ENCODE measurements at places on chromosomes 5 and 9.

GRCh38 chr5:111398013-111398412, 114.3 kb downstream of the STARD4 start:
- DNase-seq = no peak

DNA sequence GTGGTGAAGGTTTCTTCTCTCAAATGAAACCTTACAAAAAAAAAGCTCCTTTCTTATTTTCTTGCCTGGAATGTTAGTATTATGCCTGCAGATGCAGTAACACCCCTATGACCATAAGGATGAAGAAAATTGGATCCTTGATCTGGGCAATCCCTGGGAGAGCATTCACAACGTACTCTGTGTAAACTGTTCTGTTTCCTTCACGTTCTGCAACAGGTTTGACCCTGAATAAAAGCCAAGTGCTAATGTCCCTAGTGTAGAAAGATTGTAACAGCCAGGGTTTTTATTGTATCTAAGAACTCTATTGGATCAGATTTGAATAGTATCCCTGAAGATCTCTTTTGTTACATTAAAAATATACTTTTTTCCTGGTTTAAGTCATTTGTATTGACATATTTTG, 1639.6 kb upstream of the ACO1 start:
- no peak for DNase-seq

DNA sequence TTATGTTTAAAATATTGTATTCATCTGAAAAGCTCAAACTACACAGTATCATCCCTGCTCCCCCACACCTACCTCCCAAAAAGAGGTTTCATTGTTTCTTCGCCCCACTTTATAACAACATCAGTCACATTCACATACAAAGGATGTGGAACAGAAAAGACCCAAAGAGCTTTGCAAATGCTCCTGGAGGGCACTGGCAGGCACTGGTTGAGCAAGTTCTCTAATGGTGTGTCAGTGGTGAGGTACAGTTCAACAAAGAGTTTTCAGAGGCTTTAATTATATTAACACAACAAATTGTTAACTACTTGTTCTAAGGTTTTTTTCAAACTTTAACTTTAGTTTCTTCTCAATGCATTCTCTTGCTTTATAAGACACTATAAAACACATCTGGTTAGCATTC, 54.1 kb upstream of the ECM2 start:
- DNase-seq = no peak

DNA sequence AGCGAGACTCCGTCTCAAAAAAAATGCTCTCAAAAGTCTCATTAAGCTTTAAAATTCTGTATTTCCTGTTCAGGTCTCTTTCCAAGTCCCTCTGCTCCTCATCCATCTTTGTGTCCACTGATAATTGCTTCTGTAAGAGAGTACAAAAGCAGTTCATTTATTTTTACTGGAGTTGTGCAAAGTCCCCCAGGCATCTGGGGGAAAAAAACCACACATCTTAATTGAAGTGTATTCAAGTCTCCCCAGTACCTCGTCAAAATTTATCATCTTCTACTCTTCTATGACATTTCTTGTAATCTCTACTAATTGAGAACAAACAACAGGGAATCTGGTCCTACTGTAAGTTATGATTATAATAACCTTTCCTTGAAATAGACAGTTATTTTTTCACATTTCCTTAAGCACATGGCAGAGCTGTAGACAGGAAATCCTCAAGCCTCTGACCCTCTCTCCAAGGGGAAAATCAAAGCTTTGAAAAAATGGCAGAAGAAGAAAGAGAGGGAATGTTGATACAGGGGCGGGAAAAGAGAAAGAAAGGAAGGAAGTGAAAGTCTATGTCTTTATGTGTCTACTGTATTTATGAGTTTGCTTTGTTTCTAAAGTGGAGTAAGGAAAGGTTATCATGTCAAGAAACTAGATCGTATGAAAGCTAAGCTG, 51.5 kb downstream of the RAI14 start:
- DNase-seq = no peak

- no peak for DNase-seq
These were observed 406.6 kb upstream of the TLE4 start for GRCh38 chr9:79165020-79165780.

DNA sequence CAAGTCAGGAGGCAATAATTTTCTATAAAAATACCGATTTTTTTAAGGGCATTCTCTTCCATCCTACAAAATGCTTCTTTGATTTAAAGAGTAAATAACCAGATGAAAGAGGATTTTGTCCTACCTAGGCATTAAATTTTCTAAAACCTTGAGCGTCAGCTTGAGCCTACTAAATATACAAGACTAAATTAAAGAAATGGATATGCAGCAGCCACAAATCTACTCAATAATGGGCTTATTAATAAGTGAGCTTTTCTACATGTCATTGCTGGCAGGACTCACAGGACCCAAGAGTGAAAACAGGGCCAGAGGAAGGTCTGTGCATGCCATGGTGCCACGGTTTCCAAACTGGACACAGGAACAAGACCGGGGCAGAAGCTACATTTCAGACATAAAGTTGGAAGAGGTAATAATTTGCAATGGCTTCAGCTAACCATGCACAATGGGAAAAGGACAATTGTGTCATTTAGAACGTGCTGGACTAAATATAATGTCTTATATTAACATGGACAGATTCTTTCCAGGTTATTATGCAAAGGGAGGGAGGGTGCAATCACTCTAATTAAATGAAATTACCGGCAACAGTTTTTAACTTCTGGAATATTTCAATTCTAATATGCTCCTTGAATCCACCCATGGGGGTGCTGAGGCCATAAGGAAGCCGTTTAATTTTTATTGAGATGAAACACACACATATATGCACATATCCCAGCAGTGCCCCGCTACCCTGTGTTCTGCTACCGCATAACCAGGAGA, 5.2 kb downstream of the WHRN start:
- DNase-seq = no peak

DNA sequence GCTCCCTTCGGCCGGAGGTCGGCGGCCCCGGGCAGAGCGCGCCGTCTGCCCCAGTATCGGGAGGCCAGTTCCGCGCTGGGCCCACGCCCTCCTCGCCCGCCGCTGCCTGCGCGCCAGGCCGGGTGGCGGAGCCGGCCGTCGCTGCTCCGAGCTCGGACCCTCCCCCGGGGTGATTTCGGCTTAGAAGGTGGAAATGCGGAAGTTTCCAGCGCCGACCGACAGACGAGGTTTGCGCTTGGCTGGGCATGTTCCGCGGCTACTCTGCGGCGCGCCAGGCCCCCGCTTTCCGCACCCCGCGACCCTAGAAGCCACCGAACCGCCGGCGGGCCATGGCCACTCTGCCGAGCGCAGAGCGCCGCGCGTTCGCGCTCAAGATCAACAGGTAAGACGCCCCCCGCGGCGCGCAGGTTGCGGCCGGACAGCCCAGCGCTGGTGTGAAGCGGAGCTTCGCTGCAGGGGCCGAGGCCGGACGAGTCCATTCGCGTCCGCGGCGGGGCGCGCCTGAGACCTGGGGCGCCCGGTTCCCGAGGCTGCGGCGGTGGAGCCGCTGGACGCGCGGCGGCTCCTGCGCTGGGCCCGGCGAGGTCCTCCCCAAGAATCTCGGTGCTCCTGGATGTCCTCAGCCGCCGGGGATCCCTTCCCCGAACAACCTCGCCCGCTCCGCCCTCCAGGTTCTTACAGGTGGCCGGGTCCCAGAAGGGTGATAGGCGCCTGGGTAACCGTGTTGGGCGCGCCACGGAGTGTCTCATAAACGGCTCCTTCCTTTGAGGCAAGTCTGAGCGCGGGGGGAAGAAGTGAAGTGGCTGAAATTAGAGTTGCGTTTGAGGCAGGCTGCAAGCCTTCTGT, at the start of gene DOCK8:
TSS of gene DOCK8 (plus strand) at position 218 of the 846 bp plus-strand sequence. CDS start at position 330, 112 bp downstream.
- peak; percentile 55 for DNase-seq
